ENCODE measurements at places on chromosomes 3 and 15.

- no peak for DNase-seq
Observed at GRCh38 chr15:83206526-83207008, 1.1 kb downstream of the HDGFL3 start.

GRCh38 chr3:29889215-29889614 lies 608.3 kb downstream of the RBMS3 start:
- no peak for DNase-seq

- no peak for DNase-seq
Observed at GRCh38 chr3:151322511-151322910, 5.9 kb upstream of the GPR87 start.

DNA sequence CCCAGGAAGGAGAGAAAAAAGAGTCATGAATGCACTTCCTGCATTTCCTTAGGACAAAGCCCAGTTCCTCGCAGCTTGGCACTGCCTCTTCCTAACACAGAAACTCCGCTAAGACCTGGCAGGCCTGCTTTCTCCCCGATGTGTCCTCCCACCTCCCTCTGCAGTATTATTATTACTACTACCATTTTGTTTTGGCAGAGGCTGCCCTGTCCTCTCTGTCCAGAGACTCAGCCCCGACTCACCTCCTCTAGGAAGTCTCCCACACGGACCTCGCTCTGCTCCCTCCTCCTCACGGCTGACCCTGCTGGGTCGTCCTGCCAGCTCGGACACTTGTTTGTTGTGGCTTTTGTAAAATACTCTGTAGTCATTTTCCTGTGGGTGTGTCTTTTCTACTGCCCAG lies 107.2 kb upstream of the HACD2 start:
- no peak for DNase-seq

DNA sequence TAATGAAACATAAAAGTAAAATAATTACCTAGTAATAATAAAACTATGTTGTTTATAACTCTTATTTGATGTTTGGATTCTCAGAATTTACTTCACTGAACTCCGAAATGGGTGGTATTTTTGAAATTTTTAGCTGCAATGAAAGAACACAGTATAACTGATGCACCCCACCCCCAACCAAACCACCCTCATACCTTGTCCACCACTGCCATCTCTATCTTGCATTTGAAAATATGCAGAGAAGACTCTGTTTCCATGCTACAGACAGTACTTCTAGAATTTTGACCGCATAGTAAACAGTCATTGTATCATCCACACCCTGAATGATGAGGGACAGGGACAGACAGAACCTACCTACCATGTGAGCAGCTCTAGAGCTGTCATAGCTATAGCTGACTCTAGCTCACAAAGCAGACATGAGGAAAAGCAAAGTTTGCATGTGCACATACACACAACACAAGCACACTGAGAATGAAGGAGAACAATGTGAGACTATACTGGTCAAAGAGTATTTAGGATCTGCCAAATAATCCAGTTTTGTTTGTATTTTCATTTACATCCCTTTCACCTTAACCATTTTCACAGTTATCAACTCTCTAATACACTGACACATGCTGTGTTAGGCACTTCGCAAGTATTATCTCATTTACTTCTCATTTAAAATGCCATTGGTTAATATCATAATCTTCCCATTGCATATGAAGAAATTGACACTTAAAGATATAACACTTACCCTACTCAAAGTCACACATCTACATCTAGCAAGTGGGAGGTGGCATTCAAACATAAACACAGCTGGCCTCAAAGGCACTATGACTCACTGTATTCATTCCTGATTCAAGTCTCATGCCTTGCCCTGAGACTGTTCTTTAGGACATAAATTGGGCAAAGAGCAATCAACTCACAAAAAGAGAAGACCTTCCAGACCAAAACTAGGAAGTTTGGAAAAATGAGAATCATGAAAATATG lies 1014.7 kb upstream of the CFAP20DC start:
- no peak for DNase-seq

GRCh38 chr15:55277116-55277564 lies 12.5 kb downstream of the RAB27A start:
- no peak for DNase-seq

GRCh38 chr15:64847448-64847847 lies 5.7 kb downstream of the PLEKHO2 start:
- DNase-seq, result no peak

GRCh38 chr3:145015253-145015652 lies 1043.6 kb downstream of the DIPK2A start:
- no peak for DNase-seq

- DNase-seq, result no peak
Observed at GRCh38 chr3:58271901-58272501, 34.0 kb upstream of the RPP14 start.

- no peak for DNase-seq
Observed at GRCh38 chr3:98608029-98608428, 14.6 kb upstream of the CPOX start.

- DNase-seq, result no peak
Observed at GRCh38 chr3:112476346-112476745, 22.9 kb downstream of the BTLA start.

DNA sequence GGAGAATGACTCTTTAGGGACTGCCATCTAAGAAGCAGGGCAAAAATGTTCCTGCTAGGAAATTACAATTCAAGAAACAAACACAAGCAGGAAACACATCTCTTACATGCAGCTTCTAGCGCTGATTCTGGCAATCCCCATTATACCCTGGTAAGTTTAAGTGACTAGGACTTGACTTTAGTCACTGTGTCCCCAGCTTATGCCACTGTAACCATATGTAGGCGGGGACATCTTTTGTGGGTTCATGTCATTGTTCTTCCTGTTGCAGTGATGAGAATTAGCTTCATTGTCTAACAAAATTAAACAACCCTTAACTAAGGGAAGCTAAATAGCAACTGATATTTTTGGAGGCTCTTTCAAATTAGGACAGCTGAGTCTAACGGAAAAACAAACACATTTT lies 17.9 kb upstream of the FAM81A start:
- DNase-seq, result no peak

- DNase-seq, result no peak
Observed at GRCh38 chr3:191298846-191299245, 30.3 kb upstream of the CCDC50 start.

DNA sequence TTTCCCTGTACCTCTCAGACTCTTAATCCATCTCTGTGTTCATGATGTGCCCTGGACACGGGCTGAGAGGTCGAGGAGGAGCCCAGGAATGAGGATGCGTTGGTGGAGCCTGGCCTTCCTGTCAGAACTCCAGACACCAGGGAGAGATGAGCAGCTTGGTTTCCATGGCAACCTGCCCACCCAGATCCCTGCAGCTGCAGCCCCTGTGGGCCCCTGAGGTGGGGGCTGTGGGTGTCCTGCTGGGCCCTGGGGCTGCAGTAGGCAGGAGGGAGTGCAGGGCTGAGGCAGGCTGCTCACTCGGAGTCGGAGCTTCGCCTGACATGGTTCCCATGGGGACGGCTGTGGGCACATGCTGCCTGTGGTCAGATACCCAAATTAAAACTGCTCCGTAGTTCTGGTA lies 7.7 kb upstream of the SCN10A start:
- DNase-seq, result no peak

- no peak for DNase-seq
Observed at GRCh38 chr3:69088063-69088462, 3.3 kb downstream of the ARL6IP5 start.

Measured in stimulated activated CD8-positive, alpha-beta memory T cell treated with anti-CD3 and anti-CD28 coated beads, Interleukin-12 subunit alpha, Interleukin-12 subunit beta, amount 100 ng/mL, for 4 hours (primary cell).